Esophagus squamous epithelium (tissue), 5 donors: ENCODE measurements at places on chromosomes 12 and 14.

- no peak for DNase-seq
Observed at GRCh38 chr14:50403419-50403818, 6.7 kb upstream of the CDKL1 start.

DNA sequence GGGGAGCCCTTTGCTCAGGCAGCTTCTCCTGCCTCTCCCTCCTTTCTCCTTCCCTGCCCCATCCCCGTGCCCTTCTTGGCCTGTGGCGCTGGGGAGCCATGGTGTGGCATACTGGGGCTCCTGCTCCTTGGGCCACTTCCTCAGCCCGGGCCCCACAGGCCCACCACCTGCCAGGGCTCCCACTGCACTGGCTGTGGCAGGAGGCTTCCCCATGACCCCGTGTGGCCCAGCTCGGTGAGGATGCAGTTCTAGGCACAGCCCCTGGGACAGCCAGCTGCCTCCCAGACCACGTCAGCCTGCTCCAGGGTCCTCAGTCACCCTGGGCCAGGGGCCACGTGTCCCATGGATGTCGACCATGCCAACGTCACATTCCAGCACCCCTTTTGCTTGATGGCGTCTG, 13.0 kb upstream of the AMN start:
- DNase-seq, result no peak

- DNase-seq, result no peak
Observed at GRCh38 chr12:119052001-119052400, 70.7 kb downstream of the SRRM4 start.

- DNase-seq, result no peak
Observed at GRCh38 chr14:98144964-98145363, 1127.0 kb downstream of the BCL11B start.

- DNase-seq, result no peak
Observed at GRCh38 chr12:63918800-63919300, 74.3 kb downstream of the SRGAP1 start.

DNA sequence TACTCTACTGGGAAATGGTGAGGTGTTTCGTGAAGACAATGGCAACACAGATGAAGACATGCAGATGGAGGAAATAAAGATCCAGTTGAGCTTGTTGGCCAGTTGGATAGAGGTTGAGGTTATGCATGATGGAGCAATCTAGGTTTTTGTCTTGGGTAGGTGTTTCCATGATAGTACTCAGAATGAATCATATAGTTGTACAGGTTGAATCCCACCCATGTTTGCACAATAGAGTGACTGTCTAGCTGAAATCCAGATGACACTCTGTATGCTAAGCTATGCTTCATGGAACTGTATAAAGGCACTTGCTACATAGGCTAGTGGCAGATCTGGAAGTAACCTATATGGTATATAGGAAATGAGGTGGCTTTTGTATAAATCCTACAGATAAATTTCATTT, 264.9 kb downstream of the NAV3 start:
- no peak for DNase-seq
